Astrocyte of the spinal cord (primary cell): ENCODE measurements at places on chromosomes 1 and 21.

GRCh38 chr1:88061492-88062177, 622.4 kb upstream of the PKN2 start:
- peak; percentile 58 for DNase-seq

- DNase-seq: no peak
Measured at GRCh38 chr1:67634396-67634935, 50.5 kb upstream of the GADD45A start.

DNA sequence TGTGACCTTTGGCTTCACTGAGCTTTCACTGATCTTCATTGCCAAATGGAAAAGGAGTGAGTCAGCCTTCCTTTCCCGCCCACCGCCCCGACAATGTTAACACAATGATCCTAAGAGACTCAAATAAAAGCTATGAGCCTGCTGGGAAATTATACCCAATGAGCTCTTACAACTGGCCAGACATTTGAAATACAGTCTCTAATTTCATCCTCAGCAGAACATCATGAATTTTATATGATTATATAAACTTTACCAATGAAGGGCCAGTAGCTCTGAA, 252.5 kb downstream of the SIPA1L2 start:
- DNase-seq: peak; percentile 81

DNA sequence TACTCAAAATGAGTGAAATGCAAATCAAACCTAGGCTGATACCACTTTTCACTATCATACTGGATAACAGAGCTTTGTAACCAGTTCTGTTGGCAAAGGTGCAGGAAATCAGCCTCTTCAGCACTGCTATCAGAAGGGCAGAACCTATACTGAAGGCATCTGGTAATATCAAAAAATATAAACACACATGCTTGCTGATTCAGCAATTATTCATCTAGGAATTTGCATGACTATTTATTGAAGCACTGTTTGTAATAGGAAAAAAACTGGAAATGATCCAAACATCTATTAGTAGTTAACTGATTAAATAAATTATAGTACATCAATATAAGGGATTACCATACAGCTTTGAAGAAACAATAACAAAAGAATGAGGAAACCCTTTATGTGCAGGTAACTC, 21.4 kb downstream of the ARHGAP29 start:
- DNase-seq: no peak

DNA sequence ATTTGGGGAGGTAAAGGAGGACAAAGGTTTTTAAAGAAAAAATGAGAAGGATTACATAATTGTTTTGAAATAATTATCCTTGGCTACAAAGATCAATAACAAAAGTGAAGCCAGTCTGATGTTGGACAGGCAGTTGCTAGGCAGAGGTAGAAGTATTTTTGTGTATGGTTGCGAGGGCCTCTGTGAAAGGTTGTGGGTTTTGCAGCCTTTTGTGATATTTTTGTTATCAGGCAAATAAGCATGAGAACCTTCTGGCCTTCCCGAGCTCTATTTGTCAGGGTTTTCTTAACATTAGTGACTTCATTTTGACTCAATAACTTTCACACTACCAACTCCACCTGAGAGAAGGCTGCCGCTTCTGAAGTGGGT, 39.2 kb downstream of the CAPN9 start:
- DNase-seq: no peak

DNA sequence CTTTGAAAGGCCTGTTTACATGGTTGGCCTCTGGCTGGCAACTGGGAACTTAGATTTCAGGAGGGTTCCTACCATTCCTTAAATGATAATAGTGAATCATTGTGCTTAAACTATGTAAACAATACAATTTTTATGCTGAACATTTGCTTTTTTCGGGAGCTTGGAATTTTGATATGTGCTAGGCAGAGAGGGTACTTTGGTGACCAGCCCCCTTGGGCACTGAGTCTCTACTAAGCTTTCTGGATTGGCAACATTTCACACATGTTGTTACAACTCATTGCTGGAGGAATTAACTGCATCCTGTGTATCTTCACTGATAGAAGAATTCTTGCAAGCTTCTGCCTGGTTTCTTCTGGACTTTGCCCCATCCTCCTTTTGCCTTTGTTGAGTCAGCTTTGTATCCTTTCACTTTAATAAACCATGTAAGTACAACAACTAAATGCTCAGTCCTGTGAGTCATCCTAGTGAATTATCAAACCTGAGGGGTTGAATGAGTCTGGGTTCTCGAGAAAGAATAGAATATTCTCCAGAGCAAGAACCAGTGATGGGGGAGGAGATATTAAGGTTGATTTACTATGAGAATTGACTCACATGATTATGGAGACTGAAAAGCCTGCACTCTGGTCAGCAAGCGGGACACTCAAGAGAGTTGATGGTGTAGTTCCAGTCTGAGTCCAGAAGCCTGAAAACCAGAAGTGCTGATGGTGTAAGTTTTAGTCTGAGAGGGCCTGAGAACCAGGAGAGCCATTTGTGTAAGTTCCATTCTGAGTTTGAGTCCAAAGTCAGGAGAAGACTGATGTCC, 3.1 kb upstream of the SLC16A4 start:
- peak; percentile 84 for DNase-seq

DNA sequence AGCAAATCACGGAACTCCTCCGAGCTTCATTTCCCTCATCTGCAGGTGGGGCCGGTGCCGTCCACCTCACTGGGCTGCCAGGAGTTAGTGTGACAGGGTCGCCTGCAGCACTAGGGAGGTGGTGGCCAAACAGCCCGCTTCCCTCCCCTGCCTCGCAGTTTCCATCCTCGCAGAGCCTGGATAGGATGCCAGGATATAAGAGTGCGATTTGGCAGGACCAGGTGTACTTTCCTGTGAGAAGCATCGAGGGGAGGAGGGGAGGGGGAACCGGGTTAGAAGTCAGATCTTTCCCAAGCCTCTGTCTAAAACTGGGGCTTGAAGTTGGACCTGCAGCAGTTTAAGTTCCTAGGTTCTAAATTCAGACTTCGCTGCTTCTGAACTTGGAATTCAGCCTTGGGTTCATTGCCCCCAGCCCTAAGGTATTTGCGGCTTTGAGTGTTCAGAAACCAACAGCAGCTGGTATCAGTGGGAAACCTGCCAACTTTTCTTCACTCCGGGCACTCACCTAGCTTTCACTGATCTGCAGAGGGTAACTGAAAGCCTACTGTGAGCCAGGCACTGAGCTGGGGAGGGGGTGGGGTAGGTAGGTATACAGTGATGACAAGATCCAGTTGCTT, 1.7 kb upstream of the JUN start:
- DNase-seq: peak; percentile 69

DNA sequence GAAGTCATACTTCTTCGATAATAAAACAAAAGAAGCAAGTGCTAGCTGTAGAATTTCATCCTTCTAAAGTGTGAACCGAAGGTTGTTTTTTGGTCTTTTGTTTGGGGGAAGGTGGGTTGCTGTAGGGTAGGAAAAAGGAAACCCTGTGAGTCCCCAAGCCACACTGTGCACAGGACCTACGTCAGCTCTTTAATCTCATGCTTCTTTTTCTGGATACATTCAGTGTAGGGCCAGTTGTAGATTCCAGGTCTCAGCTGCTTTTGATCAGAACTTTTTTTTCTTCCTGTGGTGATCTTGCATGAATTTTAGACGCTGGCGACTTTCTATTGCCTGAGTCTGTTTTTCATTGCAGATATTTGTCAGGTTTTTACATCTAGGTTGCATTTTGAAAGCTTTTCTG, 40.2 kb downstream of the BCL9 start:
- DNase-seq: no peak

DNA sequence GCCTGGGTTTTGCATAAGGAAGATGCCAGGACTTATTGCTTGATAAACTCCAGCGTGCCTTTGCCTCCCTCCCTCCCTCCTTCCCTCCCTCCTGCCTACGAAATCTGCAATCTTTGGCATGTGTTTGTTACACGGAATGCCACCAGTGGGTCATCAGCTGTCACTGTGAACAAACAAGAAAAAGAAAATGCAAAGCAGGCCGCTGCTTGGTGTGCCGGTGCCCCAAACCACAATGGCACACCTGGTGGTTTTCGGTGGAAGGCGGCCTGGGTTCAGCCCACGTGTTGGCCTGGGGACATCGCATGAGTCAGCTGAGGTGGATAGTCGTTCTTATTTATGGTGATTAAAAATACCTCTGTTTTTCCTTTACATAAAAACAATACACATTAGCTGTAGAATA, 16.3 kb upstream of the IFNLR1 start:
- no peak for DNase-seq

DNA sequence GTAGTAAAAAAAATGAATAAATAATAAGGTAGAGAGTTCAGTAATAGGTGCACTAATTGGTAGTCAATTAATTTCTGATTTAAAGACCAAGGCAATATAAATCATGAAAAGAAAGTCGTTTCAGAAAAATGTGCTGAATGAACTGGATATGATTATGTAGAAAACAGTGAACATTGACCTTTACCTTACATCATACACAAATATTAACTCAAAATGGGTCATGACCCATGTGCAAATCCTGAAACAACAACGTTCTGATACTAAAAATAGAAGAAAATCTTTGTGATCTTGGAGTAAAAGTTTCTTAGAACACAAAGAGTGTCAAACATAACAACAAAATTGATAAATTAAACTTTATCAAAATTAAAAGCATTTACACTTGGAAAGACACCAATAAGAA, 39.1 kb downstream of the COL11A1 start:
- no peak for DNase-seq

DNA sequence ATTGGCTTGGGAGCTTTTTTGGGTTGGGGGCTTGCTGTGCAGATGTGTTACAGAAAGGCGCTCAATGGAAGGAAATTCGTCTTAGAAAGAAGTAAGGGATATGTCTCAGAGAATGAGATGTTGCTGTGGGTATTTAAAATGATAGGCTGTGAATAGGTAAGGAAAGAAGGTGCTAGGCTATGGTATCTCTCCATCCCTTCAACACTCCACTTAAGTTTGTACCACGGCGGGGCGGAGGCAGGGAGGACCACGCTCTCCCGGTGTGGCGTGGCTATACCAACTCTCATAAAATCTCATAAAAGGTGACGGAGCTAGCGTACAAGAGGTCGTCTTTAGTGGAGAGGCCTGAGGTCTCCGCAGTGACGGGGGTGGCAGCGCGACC, 305 bp upstream of the RPS6KC1 start:
- no peak for DNase-seq

DNA sequence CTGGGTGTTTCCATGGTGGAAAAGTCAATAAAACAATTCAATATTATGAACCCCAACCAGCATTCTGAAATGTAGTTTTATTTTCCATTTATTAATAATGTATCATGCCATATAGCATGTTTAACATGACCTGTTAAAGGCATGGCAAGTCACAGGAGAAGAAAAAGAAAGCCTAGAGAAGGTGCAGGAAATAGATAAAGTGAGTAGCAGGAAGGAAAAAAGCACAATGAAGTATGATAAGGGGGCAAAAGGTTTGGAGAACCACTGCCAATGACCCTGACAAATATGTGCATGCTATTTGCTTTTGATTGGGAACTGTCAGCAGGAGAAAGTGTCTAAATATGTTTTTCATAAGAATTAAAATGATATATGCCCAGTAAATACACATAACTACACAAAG, 85.6 kb downstream of the HMCN1 start:
- no peak for DNase-seq

DNA sequence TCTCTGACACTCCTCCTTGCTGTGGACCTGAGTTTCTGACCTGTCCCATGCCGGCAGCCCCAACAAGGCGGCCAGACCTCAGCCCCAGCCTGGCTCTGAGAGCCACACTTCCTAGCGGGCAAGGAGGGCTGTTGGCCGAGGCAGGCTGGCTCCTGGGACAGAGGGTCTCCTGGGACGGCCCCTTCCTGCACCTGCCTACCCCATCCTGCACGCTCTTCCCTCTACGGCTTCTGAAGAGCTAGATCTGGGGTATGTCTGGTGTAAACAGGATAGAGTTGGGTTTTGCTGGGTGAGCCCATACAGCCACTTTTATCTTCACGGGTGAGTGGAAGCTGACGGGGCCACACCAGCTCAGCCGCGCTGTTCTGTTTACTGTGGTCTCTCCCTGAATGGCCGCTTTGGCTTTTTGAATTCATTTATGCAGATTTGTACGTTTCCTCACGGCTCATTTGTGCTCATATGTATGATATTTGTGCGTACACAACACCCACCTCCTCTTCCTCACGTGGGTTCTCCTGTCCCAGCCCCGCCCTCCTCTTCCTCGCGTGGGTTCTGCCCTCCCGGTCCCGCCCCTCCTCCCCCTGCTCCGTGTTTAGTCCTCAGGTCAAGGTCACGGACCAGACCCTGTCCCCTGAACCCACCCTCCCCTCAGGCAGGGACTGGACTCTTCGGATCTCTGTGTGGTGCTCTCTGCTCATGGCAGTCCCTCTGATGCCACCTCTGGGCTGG, 34.7 kb upstream of the POFUT2 start:
- no peak for DNase-seq

DNA sequence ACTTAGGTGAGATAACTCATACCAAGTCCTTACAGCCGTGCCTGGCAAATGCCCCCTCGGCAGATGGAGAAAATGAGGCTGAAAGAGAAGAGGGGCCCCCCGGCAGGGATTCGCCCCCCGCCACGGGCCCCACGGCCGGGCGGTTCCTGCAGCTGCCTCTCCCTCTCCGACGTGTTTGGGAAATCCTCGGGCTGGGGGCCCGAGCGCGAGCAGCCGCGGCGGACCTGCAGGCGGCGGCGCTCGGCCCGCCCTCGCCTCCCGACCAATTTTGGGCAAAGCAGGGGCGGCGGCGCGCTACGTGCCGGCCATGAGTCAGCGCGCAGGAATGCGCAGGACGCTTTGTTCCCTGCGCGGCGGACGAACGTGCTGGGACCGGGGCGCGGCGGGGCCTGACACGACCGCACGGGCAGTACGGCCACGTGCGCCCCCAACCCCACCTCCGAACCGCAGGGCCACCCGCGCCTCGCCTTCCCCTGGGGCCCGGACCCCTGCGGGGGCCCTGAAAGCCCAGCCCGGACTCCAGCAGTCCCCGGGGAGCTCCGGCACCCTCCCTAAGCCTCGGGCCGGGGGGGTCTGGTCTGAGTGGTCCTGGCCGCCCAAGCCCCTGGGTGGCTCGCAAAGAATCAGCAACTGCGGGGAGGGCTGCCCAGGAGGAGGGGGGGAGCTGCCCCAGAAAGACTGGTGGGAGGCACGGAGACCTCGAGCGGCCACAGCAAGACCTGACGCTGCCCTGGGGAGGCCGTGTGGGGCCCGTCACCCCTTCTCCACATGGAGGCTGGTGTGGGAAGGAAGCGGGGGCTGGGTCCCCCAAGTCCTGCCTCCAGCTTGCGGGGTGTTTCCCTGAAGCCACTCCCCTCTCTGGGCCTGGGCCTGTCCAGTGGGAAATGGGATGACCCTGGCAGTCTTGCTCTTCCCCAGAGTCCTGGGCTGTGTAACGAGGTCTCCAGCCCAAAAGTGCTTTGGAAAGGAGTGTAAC, 11.9 kb upstream of the EDN2 start:
- DNase-seq: peak; percentile 88

DNA sequence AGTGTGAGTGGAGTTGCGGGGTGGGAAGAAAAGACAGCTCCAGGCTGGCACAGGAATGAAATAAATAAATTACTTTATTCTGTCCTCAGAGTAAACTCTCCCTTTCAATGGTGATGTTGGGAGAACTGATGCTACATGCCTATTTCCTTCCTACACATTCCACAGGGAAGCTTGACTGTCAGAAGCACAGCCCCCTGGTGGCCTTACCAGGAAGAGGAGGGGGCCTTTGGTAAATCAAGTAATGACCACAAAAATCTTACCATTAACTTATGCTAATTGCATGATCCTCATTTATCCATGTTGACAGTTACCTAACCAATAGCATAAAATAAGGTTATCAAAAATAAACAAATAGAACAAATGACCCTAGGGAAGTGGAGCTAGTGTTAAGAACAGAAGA, 605.0 kb upstream of the PKN2 start:
- peak; percentile 3 for DNase-seq

GRCh38 chr21:22728091-22728490, 1729.9 kb downstream of the NCAM2 start:
- DNase-seq: no peak

- no peak for DNase-seq
Measured at GRCh38 chr1:56187405-56187804, 392.0 kb downstream of the PLPP3 start.
